Right ventricle myocardium inferior (tissue), 1 donor: ENCODE measurements at places on chromosomes 1 and 21. TPM values are rescaled to one million over a fixed set of nuclear protein-coding genes. Genes with fewer than 3 reads are reported as not detected.

DNA sequence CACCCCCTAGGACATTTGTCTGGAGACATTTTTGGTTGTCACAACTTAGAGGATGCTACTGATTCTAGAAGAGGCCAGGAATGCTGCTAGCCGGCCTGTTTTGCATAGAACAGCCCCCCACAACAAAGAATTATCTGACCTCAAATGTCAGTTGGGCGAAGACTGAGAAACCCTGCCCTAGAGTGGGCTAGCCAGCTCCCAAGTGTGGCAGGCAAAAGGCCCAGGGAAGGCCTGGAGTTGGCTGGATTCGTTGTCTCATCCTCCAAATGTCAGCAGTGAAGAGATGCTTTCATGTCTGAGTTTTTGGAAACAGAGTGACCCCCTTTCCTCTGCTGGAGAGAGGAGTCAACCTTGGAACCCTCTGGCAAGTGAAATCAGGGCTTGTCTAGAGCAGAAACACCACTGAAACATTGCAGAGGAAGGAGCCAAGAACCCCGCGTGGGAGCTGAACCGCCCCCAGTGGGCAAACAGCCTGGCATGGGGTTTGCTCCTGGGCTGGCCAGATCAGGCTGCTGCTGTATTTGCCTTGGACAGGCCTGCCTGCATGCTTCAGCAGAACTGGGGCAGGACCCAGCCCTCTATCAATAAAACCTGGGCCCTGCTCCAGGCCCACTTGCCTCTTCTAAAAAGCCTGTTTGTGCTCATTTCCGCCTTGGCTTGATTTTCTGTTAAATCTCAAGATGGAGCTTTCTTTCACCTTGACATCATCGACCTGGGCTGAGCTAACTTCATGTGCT is 32.9 kb downstream of the RASSF5 start:
- DNase-seq = no peak

- no peak for DNase-seq
These were observed 78.6 kb downstream of the POFUT2 start for GRCh38 chr21:45209046-45209445.

- DNase-seq = no peak
These were observed 88.4 kb downstream of the SDCCAG8 start for GRCh38 chr1:243343970-243344937.

GRCh38 chr1:204560590-204561150 is 44.5 kb downstream of the MDM4 start:
- no peak for DNase-seq

DNA sequence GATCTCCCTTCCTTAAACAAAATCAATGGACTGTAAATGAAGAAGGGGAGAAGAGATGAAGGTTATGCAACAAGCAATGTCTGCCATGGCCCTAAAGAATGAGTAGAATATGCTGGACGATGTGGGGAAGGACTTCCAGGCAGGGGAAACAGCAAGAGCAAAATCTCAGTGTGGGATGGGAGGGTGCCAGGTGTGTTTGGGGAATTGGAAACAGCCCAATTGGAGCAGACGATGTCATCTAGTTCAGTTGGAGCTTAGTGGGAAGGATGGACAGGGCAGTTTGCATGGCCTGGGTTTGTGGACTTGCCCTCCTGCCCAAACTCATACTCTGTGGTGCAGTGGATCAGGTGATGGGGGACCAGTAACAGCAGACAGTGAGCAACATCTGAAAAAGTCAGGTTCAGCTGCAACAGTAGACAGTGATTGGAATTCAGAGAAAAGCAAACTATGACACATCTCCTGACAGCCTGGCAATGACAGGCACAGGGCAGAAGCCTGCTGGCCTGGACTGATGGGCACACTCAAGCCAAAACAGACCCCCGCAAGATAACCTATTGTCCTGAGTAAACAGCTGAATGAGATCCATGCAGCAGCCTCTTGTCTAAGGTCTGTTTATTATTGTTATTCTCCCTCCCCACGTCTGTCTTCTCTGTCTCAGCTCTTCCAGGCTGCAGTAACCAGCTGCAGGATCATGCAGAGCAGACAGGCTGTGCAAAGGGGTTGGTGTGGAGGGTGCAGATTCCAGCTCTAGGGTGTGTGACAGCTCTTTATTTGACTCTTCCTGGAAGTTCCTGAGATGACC is 50.5 kb upstream of the PRELP start:
- DNase-seq = no peak

DNA sequence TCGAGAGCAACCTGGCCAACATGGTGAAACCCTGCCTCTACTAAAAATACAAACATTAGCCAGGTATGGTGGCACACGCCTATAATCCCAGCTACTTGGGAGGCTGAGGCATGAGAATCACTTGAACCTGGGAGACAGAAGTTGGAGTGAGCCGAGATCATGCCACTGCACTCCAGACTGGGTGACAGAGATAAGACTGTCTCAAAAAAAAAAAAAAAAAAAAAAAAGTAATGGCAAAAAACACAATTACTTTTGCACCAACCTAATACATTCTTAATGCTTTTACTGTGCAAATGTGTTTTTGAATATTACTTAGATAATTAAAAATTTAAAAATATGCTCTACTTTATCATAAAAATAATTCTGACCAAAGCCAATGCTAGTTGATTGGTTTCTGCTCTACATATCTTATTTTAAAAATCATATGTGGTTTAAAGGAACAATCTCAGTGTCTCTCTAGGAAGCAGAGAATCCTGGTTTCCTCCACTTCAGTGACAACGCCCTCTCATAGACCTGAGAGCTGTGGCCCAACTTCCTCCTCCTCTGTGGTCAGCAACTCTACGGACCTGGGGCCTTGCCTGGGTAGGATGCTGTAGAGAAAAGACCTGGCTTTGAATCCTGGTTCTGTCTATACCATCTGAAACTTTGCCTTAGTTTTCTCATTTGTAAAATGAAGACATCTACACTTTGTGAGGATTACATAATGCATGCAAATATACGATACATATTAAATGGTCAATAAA is 64.7 kb downstream of the TGFBR3 start:
- DNase-seq = no peak

DNA sequence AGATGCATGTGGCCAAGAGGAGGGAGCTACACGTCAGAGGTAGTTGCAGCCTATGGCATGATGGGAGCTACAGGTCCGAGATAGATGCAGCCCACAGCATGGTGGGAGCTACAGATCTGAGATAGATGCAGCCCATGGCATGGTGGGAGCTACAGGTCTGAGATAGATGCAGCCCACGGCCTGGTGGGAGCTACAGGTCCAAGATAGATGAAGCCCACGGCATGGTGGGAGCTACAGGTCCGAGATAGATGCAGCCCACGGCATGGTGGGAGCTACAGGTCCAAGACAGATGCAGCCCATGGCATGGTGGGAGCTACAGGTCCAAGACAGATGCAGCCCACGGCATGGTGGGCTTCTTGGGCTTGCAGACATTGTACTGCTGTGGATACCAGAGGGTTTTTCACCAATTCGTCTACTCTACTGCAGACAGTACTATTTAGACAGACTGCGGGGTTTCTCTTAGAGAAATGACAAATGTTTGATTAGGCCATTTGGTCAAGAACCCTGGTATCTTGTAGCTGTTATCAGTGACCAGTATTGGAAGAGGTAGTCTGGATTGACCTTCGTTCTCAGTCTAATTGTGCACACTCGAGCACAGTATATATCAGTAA is 127.4 kb downstream of the DHRS3 start:
- no peak for DNase-seq

GRCh38 chr1:189821833-189822232 is 655.8 kb downstream of the BRINP3 start:
- no peak for DNase-seq

- no peak for DNase-seq
These were observed 147.5 kb upstream of the FGGY start for GRCh38 chr1:59149435-59149834.

DNA sequence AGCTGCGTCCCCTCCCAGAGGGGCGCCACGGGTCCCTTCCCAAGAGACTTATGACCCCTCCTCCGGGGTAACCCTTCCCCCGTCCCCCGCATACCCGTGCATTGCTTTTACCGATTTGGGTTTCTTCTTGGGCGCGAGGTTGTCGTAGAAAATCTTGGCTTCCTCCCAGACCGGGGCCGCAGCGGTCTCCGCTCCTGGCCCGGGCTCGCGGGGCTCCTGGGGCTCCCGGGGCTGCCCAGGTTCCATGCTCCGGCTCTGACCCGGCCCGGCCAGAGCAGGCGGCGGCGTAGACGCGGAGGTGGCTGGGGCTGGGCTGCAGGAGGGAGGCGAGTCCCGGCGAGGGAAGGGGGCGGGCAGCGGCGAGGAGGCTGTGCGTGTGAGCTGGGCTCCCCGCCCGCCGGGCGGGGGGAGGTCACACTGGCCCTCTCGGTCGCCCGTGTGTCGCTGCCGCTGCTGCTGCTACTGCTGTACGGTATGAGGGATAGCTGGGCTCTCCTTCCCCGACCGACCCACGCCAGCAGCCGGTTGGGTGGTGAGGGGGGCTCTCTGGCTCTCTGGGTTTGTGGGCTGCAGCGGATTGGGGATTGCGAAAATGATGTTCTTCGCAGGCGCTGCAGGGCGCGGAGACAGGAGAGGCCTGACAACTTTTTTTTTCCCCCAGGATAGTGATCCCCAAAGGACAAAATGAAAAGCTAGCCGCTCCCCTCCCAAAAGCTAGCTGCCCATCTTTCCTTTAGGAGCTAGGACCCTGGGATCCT is at the start of gene NT5C1A:
TSS of gene NT5C1A (minus strand) at position 315 of the 758 bp plus-strand sequence. CDS start at position 246, 69 bp downstream.
- peak; percentile 75 for DNase-seq

GRCh38 chr1:1075148-1075935 is 1.2 kb upstream of the RNF223 start:
- DNase-seq = no peak

DNA sequence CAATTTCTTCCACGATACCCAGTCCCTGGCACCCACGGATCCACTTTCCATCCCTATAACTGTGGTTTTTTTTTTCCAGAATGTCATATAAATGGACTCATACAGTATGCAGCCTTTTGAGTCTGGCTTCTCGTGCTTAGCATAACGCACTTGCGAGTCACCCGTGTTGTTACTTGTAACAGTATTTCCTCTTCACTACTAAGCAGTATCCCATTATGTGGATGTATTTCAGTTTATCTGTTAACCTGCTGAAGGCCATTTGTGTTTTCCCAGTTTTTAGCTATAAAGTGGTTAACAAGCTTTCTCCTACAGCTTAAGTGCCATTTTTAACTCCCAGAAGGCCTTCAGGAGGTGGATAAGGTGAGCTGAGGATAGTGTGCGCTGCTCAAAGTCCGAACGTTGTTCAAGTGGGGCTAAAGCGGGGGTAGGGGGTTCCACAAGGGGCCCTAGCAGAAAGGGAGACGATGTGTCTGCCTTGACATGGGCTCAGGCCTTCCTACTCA is 829 bp downstream of the ADAR start:
- DNase-seq = no peak

DNA sequence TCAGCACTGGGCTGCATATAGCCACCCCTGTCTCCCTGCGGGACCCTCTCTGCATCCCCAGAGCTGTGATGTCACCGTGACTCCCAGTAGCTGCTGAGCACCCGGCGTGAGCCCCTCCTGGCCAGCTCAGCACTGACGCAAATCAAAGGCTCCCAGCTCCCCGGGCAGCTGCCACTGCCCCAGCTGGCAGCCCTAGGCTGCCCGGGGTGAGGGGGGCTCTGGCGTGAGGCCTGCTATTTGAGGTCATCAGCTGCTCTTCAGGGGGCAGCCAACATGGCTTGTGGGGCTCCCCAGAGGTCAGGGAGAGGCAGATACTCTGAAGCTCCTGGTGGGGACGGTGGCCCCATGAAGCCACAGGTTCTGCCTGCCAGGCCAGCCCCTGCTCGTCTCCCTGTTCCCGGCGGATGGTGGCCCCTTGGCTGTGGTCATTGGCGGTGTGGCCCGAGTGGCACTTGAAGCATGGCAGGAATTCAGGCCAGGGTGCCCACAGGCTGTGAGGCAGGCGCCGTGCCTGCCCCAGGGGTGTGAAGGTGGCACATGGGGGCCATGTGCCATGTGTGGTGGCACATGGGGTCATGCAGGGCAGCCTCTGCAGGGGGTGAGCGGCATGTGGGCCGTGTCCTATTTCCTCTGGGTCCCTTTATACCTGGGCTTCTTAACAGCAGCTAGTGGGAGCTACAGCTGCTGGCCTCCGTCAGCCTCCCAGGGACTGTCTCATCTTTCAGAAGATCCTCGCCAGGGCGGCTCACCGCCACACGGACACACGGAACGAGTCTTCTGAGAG is 85.4 kb downstream of the SIK1 start:
- DNase-seq = no peak

DNA sequence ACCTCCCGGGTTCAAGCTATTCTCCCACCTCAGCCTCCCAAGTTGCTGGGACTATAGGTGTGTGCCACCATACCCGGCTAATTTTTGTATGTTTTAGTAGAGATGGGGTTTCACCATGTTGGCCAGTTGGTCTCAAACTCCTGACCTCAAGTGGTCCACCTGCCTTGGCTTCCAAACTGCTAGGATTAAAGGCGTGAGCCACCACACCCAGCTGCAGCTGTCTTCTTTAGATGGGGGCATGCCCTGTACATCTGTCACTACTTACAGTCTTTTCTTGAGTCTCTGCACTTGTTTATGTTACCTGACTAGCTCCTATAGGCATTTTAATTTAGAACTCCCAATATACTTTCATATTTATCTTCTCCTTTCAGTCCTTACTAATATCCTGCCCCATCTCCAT is 64.2 kb downstream of the SELENOF start:
- DNase-seq = no peak

DNA sequence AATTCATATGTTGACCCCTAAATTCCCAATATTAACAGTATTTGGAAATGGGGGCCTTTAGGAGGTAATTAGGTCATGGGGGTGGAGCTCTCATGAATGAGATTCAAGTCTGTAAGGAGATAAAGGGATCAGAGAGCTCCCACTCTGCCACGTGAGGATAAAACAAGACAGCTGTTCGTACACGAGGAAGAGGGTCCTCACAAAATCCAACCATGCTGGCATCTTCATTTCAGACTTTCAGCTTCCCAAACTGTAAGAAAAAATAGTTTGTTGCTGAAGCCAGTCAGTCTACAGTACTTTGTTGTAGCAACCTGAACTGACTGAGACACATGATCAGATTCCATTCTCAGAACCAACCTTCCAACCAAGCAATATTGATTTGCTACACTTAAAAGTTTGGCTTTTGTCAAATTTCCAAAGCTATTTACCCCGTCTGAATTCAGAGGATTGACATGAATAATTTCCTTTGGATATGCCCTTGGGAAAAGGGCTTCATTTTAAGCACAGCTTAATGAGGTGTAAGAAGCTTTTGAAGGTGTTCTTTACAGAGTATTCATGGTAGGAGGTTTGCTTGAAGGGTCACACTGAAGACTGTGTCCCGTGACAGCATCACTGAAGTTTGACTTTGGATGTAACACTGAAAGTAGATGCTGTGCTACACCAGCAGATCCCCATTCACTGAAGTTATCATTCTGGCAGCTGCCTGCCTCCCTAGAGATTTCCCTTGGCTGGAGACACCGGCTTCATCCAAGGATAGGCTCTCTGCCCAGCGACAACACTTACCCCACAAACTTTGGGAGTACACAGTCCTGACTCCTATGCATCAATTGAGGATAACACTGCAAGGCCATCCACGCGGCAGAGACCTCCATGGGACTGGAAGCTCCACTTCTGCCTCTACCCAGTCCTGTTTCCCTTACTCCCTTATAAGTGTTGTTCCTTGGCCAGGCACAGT is 4.9 kb upstream of the OMA1 start:
- no peak for DNase-seq

NTRK1 gene
- 2.4 TPM for total RNA-seq

RO60 gene
- 42.8 TPM for total RNA-seq

CYP4Z1 gene
- 0.97 TPM for total RNA-seq

OPTC gene
- not detected for total RNA-seq

COL18A1 gene
- 51.6 TPM for total RNA-seq

ABCA4 gene
- total RNA-seq = 0.11 TPM
